ENCODE measurements at places on chromosomes 7 and 10. TPM values are rescaled to one million over a fixed set of nuclear protein-coding genes. Genes with fewer than 3 reads are reported as not detected.

Gene ABHD11
- 6.1 TPM for total RNA-seq

GRCh38 chr7:145339319-145339718, 503.5 kb upstream of the TPK1 start:
- H3K27ac ChIP-seq, result no peak overlapping the region
- no peaks in the 10 kb centered on the region for H3K36me3 ChIP-seq
- DNase-seq, result no peak
- H3K4me3 ChIP-seq, result no peak overlapping the region
- no peaks in the 10 kb centered on the region for H3K4me1 ChIP-seq

Gene PRPS1L1
- not detected for total RNA-seq

GRCh38 chr10:37269554-37270256, 144.3 kb downstream of the ANKRD30A start:
- H3K27ac ChIP-seq, result no peak overlapping the region
- no peaks in the 10 kb centered on the region for H3K4me1 ChIP-seq
- no peaks in the 10 kb centered on the region for H3K36me3 ChIP-seq
- no peaks in the 10 kb centered on the region for H3K27me3 ChIP-seq
- H3K4me3 ChIP-seq, result no peak overlapping the region

Gene GPR146
- 24.0 TPM for total RNA-seq

DNA sequence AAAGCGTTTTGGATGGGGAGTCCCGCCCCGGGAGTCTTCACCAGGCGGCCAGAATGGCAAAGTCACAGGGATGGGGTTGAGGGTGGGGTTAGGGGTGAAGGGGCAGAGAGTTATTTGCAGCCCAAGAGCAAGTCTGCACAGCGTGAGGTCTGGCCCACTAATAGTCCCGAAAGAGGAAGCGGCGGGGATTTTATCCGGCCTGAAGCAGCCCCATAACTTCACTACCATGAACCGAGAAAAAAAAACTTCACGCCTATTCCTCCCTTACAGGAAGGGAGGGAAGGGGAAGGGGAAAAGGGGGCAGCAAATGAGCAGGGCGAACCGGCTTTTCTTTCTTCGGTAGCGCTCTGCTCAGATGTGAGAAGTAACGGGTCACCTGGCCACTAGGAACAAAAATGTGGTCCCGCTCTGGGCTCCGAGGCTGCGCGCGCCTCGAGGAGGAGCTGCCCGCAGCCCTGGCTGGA, 712 bp downstream of the ITPRIP start:
- peaks cover 66% of the 10 kb centered on the region for H3K4me1 ChIP-seq
- H3K27me3 ChIP-seq, result no peaks in the 10 kb centered on the region
- peak overlapping the region; percentile 98 for H3K4me3 ChIP-seq
- DNase-seq, result no peak
- H3K27ac ChIP-seq, result peak overlapping the region; percentile 99
- H3K36me3 ChIP-seq, result no peaks in the 10 kb centered on the region

DNA sequence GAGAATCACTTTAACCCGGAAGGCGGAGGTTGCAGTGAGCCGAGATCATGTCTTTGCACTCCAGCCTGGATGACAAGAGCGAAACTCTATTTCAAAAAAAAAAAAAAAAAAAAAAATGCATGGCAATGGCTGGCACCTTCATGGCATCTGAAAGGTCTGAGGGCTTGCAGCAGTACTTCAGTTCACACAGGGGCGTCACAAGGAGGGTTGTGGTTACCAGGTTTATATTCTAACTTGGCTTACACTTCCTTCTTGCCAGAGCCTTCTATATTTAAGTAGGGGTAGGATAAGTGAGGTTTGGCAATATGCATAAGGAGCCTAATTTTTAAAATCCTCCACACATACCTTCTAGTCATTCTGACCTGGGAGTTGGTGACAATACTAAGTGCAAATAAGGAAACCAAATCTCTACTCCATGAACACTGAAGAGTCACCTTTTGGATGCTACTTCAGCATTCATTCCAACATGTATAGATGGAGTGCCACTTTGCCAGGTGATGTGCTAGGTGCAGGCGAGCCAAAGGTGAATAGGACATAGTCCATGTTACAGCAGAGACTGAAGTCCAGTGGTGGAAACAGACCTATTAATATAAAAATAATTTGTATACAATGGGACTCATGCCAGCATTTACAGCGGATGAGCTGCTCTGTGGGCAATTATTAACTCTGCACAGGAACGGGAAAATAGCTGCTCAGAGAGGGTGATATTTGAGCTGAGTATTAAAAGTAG, 57.8 kb upstream of the PDCD4 start:
- H3K27me3 ChIP-seq, result no peaks in the 10 kb centered on the region
- no peak overlapping the region for H3K27ac ChIP-seq
- H3K4me1 ChIP-seq, result peaks cover 44% of the 10 kb centered on the region
- H3K36me3 ChIP-seq, result no peaks in the 10 kb centered on the region

Gene LSM5
- 10.2 TPM for total RNA-seq

Gene GPRIN2
- total RNA-seq, result 1.3 TPM

DNA sequence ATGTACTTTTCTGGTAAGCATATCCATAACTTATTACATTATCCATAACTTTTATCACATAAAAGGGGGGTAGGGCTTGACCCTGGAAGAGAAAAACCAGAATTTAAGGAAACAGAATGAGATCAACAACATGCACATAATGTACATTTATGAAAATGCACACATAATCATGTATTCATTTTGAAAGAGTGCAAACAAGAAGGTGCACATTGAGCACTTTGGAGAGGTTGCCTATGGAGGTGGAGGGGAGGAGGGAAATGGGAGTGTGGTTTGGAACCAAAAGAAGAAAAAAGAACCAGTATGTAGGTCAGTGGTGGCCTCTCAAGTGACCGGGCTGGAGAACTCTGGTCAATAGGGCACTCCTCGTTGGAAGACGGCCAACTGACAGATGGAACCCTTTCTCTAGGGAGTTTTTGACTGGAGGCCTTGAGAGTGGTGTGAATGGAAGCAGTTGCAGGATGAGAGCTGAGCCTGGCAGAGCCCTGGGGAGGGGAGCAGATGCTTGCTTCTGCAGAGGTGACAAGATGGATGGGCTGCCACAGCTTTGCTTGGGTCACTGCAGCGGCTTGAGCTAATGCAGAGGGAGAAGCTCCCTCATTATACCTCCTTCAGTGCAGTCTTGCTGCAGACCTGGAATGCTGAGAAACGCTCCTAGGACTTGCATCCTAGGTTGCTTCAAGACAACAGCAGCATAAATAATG, 192.7 kb downstream of the SEC23IP start:
- no peak overlapping the region for H3K27ac ChIP-seq
- DNase-seq, result peak; percentile 68
- H3K27me3 ChIP-seq, result no peaks in the 10 kb centered on the region
- H3K4me1 ChIP-seq, result no peaks in the 10 kb centered on the region
- H3K4me3 ChIP-seq, result no peak overlapping the region

Gene CTNNA3
- total RNA-seq, result 5.1 TPM

Gene CFAP46
- total RNA-seq, result 0.17 TPM

Gene DLX5
- not detected for total RNA-seq

DNA sequence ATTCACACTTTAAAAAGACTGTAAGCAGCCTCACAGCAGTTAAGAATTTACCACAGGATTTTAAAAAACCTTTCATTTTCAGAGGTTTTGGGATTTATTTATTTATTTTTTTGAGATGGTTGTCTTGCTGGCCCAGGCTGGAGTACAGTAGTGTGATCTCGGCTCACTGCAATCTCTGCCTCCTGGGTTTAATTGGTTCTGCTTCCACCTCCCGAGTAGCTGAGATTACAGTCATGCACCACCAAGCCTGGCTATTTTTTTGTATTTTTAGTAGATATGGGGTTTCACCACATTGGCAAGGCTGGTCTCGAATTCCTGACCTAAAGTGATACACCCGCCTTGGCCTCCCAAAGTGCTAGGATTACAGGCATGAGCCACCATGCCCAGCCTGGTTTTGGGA, 19.1 kb downstream of the MINDY4 start:
- H3K27me3 ChIP-seq, result no peaks in the 10 kb centered on the region
- H3K27ac ChIP-seq, result peak overlapping the region; percentile 51
- H3K4me1 ChIP-seq, result peaks cover 59% of the 10 kb centered on the region

- no peak for DNase-seq
- H3K27me3 ChIP-seq, result no peaks in the 10 kb centered on the region
- no peaks in the 10 kb centered on the region for H3K36me3 ChIP-seq
- H3K4me3 ChIP-seq, result no peak overlapping the region
- H3K4me1 ChIP-seq, result no peaks in the 10 kb centered on the region
Observed at GRCh38 chr7:124369310-124369709, 336.4 kb upstream of the TMEM229A start.

DNA sequence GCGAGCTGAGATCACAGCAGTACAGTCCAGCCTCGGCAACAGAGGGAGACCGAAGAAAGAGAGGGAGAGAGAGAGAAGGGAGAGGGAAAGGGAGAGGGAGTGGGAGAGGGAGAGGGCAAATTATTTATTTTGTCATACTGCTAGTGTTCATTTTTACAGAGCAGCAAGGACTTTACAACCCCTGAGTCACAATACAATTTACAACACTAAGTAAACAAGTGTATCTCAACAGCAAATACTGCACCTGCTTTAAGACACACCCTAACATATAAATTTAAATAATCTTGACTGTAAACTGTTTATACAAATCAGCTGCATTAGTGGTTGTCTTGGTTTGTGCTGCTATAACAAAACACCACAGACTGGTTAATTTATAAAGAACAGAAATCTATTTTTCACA, 27.2 kb downstream of the HTR5A start:
- no peaks in the 10 kb centered on the region for H3K36me3 ChIP-seq
- DNase-seq, result no peak

Data from esophagus muscularis mucosa (tissue), 4 donors.